ENCODE measurements at places on chromosomes 12 and 14.
A peak's percentile ranks its signal among the peaks of the same experiment; 100 is the strongest.

DNA sequence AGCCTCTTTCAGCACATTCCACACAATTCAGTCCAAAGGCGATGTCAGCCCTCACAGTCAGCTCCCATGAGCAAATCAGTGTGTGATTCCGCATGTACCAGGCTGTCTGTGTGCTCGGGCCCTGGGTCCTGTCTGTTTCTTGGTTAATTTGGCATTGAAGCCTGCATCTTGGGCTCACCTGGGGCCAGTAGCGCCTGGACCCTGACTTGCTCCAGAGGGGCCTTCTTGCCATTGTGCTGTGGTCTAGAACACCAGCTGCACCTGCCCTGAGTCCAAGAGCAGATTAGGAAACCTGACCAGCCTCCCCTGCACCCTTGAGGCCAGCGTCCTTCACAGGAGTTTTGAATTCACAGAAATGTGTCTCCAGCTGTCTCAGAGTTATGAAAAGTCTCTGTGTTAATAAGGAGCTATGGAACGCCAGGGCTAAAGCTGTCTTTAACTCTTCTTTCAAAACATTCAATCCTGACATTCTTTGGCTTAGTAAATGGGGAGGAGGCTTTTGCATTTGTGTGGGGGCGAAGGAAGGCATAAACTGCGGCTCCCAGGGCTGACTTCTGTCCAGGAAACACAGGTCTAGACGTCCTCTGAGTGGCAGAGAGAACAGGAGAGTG is 102.2 kb downstream of the ARF6 start:
- DNase-seq = no peak

DNA sequence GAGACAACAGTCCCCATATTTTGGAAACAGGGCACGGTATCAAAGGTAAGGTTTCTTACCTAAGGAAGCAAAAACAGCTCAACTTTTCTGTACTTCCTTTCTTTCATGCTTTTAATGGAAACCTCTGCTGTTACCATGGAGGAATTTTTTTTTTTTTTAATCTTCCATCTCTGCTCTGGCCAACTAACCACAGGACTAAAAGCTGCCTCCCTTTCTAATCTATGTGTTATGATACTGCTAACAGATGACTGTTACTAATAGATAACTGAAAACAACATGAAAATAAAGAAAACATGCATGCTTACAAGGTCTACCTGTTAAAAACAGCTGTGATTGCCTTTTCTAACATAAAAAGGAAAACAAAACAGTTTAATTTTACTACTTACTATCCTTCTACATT is 168.4 kb downstream of the SOX5 start:
- DNase-seq = no peak

- no peak for DNase-seq
Observed at GRCh38 chr12:93734784-93735183, 57.6 kb downstream of the CRADD start.

DNA sequence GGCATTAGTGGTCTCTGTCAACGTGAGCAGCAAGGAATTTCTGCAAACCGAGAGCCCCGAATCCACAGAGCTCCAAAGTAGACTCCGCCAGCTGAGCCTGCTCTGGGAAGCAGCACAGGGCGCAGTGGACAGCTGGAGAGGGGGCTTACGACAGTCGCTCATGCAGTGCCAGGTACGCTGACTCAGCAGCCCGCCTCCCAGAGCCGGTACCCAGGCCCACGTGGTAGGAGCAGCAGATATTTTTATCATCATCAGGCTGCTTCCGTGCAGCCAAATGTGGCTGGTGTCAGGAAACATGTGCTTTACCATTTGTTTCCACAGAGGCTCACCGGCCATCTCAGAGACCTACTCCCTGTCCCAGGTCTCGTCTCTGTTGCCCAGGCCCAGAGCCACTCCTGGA is 73.7 kb downstream of the ESR2 start:
- peak; percentile 45 for DNase-seq

DNA sequence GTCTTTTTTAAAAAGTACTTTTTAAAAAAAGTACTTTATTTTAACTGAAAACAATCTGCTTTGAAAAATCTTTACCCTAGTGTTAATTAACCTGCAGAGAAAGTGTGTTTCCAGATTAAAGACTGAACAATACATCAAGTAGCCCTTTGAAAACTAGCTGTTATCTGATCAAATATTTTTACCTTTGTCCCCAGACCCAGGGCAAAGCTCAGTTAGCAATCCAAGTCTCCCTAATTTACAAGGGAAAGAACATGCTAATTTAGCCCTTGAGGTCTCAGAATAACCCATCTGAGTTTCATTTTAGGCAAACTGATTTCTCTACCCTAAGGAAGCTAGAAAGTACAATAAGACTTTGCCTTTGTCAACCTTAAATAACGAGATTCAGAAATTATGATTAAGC is 91.2 kb downstream of the PPM1H start:
- no peak for DNase-seq

DNA sequence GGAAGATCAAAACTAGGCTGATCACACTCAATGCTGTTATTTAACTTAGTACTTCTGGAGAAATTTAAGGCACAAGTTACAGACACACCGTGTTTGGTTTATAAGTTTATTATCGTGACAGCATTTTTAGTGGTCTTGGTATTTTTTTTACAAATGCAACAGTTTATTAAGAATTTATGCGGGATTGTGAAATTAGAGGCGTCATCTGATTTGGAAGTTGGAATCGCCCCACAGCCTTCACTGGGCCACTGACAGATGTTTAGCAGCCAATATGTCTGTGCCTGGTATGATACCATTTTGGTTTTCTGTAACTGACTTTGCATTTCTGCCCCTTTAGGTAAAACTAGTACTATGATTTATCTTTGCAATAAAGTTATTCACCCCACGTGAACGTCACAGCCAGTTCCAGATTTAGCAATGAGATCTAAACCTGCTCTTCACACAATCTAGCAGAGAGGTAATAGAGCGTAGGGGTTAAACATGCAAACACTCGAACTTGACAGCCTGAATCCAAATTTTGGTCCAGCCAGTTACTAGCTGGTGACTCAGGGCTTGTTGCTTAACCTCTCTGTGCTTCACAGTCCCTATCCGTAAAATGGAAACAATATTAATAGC is 73.2 kb upstream of the SSTR1 start:
- no peak for DNase-seq

GRCh38 chr14:76426161-76426696 is 50.3 kb downstream of the ESRRB start:
- no peak for DNase-seq

DNA sequence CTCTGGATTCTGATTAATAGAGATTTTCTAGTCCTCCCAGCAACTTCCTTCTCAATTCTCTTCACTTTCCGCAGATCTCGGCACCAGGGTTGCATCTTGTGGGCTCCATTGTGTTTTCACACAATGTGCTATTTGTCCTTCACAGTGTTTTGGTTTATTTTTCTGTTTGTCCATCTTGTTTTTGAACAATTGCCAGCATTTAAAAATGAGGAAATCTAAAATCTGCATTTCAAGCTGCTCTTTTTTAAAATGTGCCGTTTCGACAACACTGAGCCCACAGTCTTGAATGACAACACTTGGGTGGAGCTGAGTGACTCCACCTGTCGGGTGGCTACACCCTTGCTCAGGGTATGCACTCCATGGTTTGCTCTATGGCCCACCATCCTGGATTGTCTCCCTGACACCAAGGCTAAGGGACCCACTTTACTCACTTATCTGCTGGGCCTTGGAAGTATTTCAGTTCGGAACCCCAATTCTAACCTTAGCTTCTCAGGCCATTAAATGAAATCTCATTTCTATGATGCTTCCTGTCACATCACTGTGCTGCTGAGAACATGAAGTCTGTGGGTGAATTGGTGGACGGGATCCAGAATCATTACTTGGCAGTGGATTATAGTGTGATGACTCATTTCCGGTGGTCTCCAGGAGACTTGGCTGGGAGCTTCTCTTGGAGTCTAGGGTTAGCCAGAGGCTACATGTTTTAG is 3.4 kb upstream of the MYRFL start:
- no peak for DNase-seq

- no peak for DNase-seq
Observed at GRCh38 chr14:96598332-96598928, 96.2 kb downstream of the PAPOLA start.

DNA sequence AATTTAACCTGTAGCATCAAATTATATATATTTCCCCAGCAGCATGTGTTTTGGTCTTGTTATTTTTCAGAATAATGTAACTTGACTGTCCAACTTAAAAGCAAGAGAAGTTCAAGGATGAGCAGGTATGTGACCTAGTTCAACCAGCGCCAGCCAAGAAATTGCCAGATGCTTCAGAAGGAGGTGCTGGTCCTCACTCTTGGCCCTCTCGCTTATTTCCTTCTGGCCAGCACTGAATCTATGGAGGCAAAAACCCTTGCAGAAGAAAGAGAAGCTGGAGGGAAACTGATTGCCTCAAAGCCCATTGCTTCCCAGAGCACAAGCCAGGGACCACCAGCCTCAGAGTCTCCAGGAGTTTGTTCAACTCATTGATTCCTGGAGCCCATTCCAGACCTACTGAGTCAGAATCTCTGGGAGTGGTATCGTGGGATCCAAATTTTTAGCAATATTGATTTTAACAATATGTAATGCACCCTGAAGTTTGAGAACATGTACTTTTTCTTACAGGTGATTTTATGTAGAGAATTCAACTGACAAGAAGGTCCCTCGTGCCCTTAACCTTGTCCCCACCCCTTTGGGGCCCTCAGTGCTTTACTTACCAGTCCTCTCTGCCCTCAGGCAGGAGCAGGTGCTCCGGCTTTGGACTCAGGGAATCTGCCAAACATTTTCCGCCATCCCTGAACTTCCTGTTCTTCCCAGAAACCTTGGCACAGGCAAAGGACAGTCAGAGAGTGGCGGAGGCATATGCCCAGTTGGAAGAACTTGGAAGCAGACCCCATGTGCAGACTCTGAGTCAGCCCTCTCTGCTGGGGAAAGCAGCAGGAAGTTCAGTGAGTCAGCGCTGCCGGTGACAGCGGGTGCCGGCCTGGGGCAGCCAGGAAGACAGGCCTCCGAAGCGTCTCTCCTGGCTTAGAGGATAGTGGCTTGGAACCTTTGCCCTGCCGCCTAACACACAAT is 10.4 kb downstream of the BEST3 start:
- DNase-seq = peak; percentile 97

- DNase-seq = no peak
Observed at GRCh38 chr12:21568115-21568514, 36.5 kb downstream of the GYS2 start.

GRCh38 chr12:132194056-132194455 is 49.8 kb downstream of the NOC4L start:
- DNase-seq = no peak

DNA sequence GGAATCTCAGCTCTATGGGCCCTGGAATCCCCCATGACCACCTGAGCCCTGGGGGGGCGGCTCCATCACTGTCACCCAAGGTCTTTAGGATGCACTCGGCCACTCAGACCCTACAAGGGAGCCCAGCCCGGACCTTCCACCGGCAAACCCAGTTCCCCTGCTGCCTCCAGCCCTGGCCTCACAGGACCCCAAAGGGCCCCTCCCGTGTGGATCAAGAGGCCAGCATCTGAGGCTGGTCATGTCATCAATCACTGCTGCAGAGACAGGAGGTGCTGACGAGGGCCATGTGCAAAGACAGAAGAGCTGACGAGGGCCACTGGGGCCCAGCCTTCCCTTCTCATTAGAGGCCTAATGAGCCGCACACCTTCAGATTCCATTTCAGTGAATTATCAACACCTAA is 39.0 kb upstream of the SFSWAP start:
- DNase-seq = no peak

DNA sequence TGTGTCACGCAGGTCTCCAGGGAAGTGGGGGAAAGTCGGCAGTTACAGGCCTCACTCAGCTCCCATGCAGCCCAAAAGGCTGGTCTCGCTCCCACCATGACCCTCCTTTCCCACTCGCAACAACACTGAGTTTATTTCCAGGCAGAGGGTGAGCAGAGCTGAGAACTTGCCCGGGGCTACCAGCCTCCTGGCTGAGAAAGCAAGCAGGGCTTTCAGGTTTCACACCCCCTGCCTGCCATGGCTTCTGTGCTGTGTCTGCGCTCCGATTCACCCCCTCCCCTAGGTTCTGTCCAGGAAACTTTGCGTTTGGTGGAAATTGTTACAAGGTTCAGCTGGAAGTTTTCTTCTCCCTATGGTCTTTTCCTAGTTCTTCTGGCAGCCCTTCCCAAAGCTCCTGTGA is 17.1 kb downstream of the OR10G2 start:
- no peak for DNase-seq

- DNase-seq = peak; percentile 23
Observed at GRCh38 chr12:70645494-70646317, 8.5 kb upstream of the PTPRB start.

GRCh38 chr14:22482782-22483553 is 106.1 kb downstream of the DAD1 start:
- peak; percentile 61 for DNase-seq

DNA sequence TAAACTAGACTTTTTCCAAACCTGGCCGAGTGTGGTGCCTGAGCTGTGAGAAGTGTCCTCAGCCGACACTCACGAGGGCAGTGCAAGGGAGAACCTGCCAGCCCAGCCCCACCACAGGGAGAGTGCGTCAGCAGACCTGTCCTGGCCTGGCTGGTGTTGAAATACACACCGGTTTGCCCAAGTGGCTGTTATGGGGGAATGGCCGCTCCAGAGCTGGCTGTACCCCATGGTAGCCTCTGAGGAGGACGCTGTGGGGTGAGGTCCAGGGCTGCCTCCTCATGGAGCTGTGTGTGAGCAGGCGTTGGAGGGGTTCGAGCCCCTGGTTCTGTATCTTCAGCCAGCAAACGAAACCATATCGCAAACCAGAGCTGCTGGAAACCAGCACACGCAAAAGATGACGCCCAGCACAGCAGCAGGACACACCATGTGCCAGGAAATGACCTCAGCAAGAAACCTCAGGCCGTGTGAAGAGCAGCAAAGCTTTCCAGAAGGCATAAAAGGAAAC is 9.4 kb downstream of the ANKRD9 start:
- peak; percentile 60 for DNase-seq

- DNase-seq = no peak
Observed at GRCh38 chr14:80212023-80212397, 706 bp upstream of the DIO2 start.

- no peak for DNase-seq
Observed at GRCh38 chr14:103143506-103143905, 20.2 kb downstream of the TNFAIP2 start.
